Left ventricle myocardium inferior (tissue), 1 donor: ENCODE measurements at places on chromosomes 11 and 22. TPM values are rescaled to one million over a fixed set of nuclear protein-coding genes. Genes with fewer than 3 reads are reported as not detected.

- H3K4me3 ChIP-seq = no peak overlapping the region
- H3K4me1 ChIP-seq = peaks cover 21% of the 10 kb centered on the region
- no peaks in the 10 kb centered on the region for H3K36me3 ChIP-seq
- H3K27ac ChIP-seq = no peak overlapping the region
Observed at GRCh38 chr22:38086001-38086845, 2.2 kb upstream of the SLC16A8 start.

DNA sequence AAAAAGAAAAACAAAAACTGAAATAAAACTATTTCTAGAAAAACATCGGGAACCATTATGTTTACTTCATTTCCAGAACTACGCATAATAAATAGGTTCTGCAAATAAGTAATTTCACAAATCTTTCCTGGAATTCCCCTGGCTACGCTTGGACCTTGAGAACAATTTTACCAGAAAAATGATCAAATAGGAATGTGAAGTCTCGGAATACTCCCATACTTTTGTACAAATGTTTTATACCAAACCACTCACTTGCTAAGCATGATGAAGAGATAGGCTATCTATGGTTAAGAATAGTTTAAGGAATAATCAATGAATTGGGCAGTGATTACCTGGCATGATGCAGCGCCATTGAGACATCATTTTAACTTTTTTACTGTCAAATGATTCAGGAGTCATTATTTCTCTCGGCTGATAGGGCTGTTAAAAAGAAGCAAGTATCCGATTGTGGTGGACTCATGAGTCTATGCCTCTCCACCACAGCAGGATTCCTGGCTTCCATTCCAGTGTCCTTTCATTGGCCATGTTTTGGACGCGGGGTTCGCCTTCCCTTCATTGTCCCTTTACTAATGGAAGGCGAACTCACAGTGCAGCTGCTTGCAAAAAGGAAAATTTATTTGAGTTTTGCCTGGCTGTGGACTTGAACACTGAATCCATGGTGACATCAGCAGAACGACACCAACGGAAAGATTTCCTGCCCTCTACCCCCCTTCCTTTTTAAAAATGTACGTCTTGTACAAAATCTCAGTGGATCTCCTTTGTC, 39.9 kb upstream of the BLID start:
- H3K27ac ChIP-seq = peak overlapping the region; percentile 72
- H3K4me3 ChIP-seq = peak overlapping the region; percentile 47
- H3K36me3 ChIP-seq = no peaks in the 10 kb centered on the region
- H3K4me1 ChIP-seq = no peaks in the 10 kb centered on the region
- DNase-seq = no peak

GRCh38 chr22:47621253-47621652, 858.8 kb downstream of the TBC1D22A start:
- DNase-seq = no peak
- no peaks in the 10 kb centered on the region for H3K4me1 ChIP-seq
- H3K27ac ChIP-seq = no peak overlapping the region
- no peaks in the 10 kb centered on the region for H3K36me3 ChIP-seq
- H3K4me3 ChIP-seq = no peak overlapping the region
- H3K27me3 ChIP-seq = peaks cover 100% of the 10 kb centered on the region

- no peaks in the 10 kb centered on the region for H3K4me1 ChIP-seq
- no peak overlapping the region for H3K27ac ChIP-seq
- no peak for DNase-seq
Observed at GRCh38 chr11:13776134-13776815, 107.8 kb downstream of the FAR1 start.

- H3K36me3 ChIP-seq = no peaks in the 10 kb centered on the region
- H3K4me3 ChIP-seq = no peak overlapping the region
- no peak overlapping the region for H3K27ac ChIP-seq
- DNase-seq = no peak
- H3K27me3 ChIP-seq = peaks cover 42% of the 10 kb centered on the region
Observed at GRCh38 chr11:45606514-45607281, 58.7 kb downstream of the CHST1 start.

DNA sequence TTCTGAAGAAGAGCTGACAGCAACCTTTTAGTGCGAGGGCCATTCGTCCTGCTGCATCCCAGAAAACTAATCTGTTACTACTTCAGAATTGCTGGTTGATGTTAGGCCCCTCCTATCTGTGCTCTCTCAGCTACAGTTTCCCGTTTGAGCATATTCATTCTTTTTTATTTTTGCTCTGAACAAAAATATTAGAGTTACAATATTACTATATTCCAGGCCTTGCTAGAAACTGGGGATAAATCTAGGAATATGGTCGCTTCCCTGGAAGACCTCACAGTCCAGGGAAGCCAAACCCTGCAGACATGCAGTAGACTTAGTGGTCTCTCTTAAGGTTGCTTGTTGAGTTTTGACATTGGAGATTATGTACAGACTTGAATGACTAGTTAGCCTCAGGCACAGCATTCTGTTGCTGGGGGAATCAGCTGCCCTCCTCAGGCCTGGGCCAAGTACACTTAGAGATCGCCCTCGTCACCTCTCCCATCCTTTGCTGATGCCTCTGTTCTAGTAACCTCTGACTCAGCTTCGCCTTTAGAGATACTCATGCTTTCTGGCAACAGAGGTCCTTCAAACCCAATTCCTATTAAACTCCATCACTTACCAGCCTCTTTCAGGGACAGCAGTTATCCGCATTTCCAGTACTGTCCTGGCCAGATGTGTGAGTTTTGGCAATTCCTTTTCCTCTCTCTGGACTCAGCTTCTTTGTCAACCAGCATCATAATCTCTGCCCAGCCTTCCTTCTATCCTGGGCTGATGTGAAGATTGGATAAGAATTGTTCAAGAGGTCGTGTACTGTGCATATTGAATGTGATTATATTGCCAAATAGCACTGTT, 698 bp upstream of the ANAPC15 start:
- H3K4me1 ChIP-seq = peaks cover 16% of the 10 kb centered on the region
- DNase-seq = no peak
- peaks cover 7% of the 10 kb centered on the region for H3K27me3 ChIP-seq

RASGRP2 gene
- total RNA-seq = 21.1 TPM

CDC42EP2 gene
- 11.3 TPM for total RNA-seq

GLYATL2 gene
- total RNA-seq = 0.44 TPM

SMIM35 gene
- total RNA-seq = not detected

MAJIN gene
- total RNA-seq = not detected

CARNS1 gene
- 14.5 TPM for total RNA-seq
